ENCODE measurements at places on chromosomes 12 and 14.
A peak's percentile ranks its signal among the peaks of the same experiment; 100 is the strongest.

DNA sequence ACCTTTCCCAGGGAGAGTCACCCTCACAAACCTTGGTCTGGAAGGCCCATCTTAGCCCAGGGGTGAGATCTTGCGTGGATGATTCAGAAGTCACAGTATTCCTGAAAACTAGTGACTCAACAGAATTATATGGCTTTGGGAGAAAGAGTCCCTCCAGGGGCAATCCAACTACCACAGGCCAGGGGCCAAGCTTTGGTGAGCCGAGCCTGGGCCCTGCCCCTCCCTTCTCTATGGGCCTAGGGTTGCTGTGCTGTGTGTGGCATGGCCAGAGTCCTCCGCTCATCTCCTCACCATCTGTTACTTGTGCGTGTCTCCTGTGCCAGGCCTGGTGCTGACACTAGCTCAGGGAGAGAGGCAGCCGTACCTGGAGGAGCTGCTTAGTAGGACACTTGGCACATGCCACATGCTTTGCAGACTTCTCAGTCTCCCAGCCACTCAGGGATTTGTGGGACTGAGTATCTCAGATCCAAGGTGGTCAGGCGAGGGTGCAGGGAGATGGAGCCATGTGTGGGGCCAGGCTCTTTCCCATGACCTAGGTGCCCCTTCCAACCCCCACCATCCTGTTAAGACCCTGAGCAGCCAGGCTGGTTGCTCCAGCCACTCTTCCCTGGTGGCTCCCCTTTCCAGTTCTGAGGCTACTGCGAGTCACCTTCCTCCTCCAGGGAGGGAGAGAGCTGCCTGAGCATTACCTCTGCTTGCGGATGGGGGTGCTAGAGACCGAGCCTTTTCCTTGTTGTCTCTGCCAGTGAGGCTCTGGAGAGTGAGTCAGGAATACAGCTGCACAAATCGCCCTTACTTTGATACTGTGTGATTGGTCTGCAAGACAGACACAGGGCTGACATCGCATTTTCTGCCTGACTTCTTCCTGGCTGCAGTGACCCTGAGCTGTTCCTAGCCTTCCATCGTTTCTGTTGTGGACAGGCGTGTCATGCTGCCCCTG lies 94.1 kb downstream of the SLC25A47 start:
- DNase-seq = peak; percentile 74

DNA sequence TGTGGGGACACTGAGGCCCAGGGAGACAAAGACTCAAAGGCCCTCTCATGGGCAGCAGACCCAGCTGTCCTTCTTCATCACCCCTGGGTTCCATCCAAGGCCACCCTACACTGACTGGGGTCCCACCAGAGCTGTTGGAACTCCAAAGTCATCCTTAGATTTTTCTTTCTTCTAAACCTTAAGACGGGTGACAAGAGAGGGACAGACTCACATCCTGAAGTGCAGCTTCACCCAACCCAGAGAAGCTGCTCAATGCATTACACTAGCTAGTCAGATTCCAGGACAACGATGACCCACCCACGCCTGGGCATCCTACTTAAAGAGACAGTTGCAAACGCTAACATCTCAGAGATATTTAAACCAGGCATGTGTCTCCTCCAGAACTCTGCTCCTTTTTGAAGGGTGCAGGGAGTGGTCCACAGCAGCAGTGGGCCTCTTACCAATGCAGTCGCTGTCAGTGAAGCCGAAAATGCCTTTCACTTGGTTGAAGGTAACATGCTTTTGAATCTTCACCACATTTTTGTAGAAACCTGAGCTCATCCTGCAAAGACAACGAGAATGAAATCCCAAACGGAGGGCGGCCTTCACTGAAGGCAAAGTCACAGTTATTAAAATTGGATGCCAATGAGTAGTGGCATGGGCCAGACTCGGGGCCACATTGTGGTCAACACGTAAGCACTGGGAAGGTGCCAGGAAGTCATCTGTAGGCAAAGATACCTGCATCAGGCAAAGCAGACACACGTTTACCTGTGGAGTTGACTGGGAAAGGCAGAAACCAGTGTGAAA lies 23.4 kb downstream of the SLC25A47 start:
- no peak for DNase-seq

DNA sequence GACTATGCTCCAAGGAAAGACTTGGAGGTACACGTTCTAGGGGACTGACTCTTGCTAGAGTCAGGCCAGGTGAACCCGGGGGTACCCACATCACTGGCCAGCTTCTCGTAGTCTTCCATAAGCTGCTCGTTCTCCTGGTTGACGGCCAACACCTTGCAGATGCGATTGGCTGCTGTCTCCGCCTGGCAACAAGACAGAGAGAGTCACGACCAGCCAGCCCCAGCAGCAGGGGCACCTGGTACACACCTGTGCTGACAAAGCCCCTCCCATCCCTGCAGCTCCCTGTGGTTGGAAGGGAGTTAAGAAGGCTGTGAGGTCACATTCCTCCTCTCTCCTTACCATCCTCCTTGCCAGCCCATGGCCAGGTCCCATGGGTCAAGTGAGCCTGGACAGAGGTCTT lies 85.5 kb downstream of the ACTN1 start:
- no peak for DNase-seq

DNA sequence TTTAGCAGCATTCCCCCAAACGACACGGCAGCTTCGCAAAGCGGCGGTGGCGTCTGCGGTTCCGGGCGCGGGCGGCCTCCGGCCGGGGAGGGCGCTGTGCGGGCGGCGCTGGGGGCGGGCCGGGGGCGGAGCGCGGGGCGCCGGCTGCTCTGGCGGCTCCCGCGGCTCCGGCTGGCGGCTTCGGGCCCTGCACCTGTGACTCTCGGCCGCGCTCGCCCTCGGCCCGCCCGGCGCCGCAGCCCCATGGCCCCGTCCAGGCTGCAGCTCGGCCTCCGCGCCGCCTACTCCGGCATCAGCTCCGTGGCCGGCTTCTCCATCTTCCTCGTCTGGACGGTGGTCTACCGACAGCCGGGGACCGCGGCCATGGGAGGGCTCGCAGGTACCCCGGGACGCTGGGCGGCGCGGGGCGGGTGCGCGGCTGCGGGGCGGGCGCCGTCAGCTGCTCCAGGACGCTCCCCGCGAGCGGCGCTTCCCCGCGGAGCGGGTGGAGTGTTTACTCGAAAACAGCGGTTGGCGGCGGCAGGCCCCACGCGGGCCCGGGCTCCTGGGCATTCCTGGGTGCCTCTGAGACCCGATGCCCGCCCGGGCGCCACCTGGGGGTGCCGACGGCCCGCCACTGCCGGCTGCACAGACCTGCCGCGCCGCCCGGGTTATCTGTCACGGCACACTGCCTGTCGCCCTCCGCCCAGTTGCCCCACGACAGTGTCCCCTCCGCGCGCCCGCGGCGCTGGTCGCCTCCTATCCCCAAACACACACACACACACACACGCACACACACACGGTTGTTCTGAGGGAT lies at the start of gene SLC48A1:
Gene SLC48A1, plus strand, starts transcription at position 177 of the 796 bp plus-strand sequence. Its CDS starts 67 bp downstream, at position 244.
- DNase-seq = peak; percentile 42

- no peak for DNase-seq
These were observed 28.5 kb downstream of the RERG start for GRCh38 chr12:15192720-15193119.

Data from NCI-H1436 (cell line).